Left forelimb (tissue), 1 donor: ENCODE measurements at places on chromosomes 6 and 20.

GRCh38 chr6:106069478-106069877 lies 16.7 kb upstream of the PRDM1 start:
- no peak for DNase-seq

DNA sequence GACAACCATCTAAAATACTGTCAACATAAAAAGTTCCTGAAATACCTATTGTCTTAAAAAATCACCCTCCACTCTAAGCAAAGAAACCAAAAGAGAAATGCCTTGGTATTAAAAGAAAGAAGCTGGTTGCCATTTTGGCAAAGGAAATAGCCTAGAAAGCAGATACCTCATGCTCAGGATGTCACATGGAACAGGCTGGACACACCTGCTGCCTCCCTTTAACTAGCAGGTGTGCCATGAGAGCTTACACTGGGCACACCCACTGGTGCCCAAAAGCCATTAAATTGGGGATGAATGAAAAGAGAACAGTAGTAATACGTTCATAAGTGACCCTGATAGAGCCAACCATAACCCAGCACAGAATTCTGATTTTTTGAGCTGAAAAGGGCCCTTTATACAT lies 1.5 kb downstream of the SLC23A2 start:
- DNase-seq, result no peak

DNA sequence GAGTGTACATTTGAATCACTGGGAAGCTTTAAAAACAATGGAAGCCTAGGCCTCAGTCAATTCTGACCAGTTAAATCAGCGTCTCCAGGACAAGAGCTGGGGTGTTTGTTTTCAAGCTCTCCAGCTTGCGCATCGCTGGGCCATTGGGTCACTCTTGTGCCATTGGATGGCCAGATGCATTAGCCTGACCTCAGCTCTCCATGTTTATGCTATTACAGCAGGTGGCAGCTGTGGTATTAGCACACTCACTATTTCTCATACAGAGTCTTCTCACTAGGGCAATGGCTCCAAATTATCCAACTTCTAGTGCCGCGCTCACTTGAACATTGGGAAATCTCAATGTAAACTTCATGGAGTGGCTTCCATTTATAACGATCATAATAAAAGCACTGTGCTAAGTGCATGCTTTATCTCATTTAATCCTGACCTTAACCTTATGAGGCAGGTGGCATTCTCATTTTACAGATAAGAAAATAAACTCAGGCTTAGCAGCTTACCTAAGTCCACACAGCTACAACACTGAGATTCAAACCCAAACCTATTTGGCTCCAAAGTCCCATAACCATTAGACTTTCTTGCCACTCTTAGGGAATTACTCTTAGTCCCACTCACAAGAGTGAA lies 108.8 kb downstream of the PPP1R14C start:
- DNase-seq, result no peak

- no peak for DNase-seq
Observed at GRCh38 chr20:46129955-46130481, 11.9 kb downstream of the CD40 start.

- DNase-seq, result no peak
Observed at GRCh38 chr6:6543181-6543879, 45.2 kb upstream of the LY86 start.
